Fibroblast of lung (primary cell): ENCODE measurements at places on chromosomes 6 and 20.
A peak's percentile ranks its signal among the peaks of the same experiment; 100 is the strongest.

DNA sequence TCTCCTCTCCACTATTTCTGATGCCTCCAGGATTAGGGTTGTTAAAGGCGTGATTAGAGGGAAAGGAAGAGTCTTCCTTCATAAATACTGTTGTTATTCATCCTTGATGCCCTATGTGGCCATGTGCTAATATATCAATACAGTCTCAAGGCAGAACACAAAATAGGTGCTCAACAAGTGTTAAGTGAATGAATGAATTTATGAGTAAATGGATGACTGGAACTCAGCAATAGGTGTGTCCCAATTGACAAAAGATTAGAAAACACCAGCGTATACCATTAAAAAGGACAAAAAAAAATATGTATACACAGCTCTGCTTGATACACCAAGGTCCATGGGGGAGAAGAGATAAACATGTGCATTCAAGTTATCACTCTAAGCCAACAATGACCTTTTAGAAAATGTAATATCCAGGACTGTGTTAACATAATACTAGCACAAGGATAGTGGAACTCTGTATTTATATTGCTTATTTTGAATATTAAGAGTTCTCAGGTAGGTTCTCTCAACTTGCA lies 171.2 kb upstream of the MYLIP start:
- no peak for DNase-seq

GRCh38 chr20:44601236-44601671 lies 18.9 kb downstream of the PKIG start:
- DNase-seq: no peak

- no peak for DNase-seq
Measured at GRCh38 chr6:12001004-12001705, 11.0 kb upstream of the HIVEP1 start.

- peak; percentile 99 for DNase-seq
Measured at GRCh38 chr6:28985462-28986164, 19.5 kb downstream of the ZNF311 start.

DNA sequence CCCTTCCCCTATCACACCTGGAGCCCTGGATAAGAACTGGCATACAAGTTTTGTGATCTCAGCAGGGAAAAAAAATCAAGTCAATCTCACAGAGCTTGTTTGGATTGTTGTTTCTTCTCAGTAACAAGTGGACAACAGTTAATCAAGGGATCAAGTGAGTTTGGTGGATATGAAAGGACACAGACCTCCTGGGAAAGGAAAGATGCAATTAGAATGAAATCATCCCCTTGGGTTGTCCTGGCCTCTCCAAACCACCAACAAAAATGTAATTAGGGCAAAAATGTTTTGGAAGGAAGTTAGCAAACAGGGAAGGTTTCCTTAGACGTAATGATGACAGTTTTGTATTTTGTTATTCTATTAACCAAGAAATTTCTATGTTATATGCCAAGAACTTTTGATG lies 99.1 kb upstream of the PRDM1 start:
- DNase-seq: peak; percentile 12

- DNase-seq: peak; percentile 51
Measured at GRCh38 chr20:17871181-17871580, 97.4 kb downstream of the SNX5 start.

DNA sequence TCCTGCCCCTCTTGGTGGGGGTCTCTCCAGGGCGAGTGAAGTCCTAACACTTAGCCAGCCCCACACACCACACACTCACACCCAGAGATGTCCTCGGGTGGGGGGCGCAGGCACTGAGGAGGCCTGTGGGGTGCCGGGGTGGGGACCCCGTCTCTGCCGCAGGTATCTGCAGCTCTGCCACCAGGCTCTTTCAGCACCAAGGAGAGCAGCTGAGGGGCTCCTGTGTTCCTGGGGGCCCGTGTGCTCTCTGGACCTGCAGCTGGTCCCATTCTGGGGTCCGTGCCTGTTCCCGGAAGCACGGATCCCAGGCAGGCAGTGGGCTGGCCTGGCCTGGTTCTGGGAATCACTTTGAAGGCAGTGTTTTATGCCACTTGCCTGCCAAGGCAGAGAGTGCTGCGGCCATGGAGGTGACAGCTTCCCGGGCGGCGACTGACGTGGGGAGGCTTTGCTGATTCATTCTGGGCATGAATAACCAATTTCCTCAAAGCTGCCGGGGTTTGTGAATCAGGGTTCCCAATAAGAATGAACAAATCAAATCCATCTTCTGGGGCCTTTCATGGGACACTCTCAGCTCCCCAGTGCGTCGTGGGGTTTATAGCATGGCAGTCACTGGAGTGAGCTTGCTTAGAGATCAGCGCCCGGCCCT lies 54.4 kb upstream of the SLCO4A1 start:
- DNase-seq: peak; percentile 40

GRCh38 chr20:31908016-31908415 lies 37.6 kb downstream of the TTLL9 start:
- no peak for DNase-seq

- DNase-seq: peak; percentile 33
Measured at GRCh38 chr6:113980937-113981554, 10.1 kb upstream of the HDAC2 start.

DNA sequence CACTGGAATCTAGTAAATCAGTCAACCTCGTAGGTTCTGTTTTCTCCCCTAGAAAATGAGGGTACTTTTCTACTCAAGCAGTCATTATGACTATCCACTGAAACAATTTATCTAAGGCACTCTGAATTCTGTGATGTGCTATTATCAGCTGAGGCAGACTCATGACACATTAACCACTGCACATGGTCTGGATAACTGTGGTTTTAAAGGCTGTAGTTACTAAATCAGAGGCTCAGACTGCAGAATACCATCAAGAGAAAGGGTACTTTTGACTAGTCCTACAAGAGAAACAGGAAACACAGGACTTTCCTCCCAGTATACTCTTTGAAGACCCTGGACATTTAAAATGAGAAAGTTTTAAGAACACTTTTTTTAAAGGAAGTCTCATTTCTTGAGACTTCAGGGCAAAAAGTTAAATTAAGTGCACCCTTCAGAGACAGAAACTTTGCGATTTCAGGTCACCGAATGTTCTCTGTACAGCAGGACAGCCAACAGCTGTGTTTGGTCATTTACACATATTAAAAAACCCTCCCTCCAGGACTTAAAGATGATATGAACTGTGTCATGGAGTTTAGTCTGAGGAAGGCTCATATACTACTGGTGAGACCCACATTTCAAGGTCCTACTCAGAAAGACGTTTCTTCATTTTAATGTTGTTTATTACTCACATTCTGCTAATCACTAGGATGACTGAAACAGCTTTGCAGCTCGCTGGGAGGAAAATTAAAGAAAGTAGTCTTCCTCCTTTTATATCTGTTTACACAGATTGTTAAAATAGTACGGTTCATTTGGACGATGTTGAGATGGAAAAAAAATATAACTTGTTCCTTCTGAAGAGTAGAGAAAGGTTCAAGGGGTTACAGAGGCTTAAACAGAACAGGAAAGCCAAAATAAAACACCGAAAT lies 19.9 kb downstream of the ATXN1 start:
- peak; percentile 90 for DNase-seq

DNA sequence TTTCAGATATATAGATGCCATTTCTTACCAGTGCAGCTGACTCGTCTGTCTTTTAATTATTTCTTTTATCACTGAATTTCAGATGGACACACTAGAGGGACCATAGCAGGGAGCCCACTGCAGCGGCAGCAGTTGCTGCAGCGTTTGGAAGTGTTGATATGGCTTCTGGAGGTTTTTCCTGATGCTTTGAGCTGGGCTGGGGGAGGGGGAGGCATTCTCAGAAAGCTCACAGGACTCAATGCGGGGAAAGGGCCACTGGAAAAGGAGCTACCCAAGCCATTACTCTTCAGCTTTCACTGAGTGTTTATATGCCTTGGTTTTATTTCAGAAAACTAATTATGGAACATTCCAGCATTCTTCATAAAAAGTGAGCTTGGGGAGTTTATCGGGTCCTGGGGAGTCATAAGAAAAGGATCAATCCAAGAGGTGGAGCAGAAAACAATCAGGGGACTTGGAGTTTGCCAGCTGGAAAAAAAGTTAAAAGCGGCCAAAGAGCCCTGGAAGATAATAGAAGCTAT lies 740.4 kb upstream of the FLRT3 start:
- DNase-seq: no peak

DNA sequence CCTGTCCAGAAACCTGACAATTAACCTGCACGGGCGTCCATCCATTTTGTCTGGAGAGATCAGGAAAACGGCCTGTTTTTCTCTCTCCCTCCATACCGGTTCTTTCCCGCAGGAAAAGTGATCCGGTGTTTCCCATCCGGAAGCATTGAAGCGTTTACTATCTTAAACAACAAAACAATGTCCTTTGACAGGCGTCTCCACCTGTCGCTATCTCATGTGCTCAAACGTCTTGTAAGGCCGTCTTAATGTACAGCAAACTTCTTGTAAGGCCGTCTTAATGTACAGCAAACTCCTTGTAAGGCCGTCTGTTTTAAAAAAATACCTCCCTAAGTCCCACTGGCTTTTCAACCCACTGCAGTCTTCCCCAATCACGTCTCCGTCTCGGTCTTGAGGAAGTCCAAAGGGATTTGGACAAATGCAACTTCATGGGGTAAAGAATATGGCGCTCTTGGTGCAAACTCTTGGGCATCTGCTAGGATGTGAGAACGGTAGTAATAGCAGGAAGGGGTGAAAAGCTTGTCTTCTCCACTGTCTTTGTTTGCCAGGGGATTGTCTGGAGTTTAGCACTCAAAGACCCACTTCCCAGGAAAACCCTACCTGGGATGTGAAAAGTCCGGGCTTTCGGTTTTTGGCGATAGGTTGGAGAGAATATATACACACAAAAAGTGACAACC lies 29.9 kb upstream of the TRIM27 start:
- peak; percentile 35 for DNase-seq

DNA sequence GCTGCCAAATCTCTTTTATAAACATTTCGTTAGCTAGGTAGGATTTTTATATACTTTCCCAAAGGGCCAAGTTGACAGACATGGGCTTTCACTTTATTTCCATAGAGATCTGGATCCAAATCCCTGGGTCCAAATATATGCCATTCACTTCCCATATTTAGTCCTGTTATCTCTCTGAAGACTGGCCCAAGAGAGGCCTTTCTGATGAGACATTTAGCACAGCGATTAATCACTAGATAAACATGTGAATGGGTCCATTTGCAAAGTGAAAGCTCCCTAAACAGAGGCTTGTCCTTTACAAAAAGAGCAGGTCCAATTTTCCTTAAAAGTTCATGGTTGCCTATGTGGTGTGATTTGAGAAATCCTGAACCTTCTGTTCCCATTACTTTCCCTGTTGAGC lies 132.6 kb downstream of the TRMT11 start:
- peak; percentile 66 for DNase-seq

GRCh38 chr6:111985202-111985731 lies 68.6 kb upstream of the CCN6 start:
- DNase-seq: peak; percentile 99

GRCh38 chr6:75171567-75171966 lies 34.3 kb downstream of the COL12A1 start:
- no peak for DNase-seq

GRCh38 chr6:43221046-43221972 lies 8.0 kb downstream of the DNPH1 start:
- DNase-seq: peak; percentile 18

GRCh38 chr6:123913863-123914262 lies 110.2 kb downstream of the NKAIN2 start:
- peak; percentile 43 for DNase-seq
